ENCODE measurements at places on chromosomes 11 and 22.

- peak; percentile 70 for DNase-seq
These were observed 585 bp upstream of the NADSYN1 start for GRCh38 chr11:71452199-71453036.

DNA sequence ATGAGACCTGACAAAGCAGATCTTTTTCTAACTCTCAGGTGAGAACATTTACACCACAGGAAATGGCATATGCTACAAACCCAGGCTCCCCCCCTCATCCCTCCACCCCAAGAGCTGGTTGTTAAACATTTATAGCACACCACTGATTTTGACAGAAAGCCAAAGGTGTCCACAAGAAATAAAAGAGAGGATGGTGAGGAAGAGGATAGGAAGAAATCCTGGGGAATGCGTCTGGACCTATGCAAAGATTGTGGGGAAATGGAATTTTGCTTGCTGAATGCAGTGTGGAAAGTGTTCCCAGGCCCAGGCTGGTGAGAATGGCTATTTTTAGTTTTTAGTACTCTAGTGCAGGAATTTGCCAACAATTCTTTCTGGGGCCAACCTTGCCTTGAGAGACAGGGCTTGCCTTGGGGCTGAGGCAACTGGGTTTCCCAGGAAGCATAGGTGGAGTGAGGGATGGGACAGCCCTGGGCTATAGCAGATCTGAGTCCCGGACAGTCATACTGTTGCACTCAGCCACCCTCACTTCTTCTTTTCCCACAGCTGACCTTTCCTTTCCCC lies 163.9 kb downstream of the ADAMTS15 start:
- DNase-seq, result no peak

GRCh38 chr22:26553056-26553752 lies 36.7 kb downstream of the TPST2 start:
- no peak for DNase-seq

DNA sequence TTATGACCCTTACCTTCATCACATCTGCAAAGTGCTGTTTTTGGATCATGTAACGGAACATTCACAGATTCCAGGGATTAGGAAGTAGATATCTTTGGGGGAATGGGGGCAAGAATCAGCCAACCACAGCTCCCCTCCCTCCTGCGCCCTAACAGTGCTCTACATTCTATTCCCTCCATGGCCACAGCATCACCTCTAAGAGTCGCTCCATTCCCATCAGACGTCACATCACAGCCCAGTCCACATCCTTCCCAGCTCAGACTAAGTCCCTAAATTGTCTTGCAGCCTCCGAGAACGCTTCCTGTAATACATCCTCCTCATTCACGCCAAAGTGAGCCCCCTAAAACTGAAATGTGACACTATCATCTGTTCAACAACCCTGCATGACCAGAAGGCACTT lies 5.9 kb downstream of the SCGB1D1 start:
- no peak for DNase-seq

DNA sequence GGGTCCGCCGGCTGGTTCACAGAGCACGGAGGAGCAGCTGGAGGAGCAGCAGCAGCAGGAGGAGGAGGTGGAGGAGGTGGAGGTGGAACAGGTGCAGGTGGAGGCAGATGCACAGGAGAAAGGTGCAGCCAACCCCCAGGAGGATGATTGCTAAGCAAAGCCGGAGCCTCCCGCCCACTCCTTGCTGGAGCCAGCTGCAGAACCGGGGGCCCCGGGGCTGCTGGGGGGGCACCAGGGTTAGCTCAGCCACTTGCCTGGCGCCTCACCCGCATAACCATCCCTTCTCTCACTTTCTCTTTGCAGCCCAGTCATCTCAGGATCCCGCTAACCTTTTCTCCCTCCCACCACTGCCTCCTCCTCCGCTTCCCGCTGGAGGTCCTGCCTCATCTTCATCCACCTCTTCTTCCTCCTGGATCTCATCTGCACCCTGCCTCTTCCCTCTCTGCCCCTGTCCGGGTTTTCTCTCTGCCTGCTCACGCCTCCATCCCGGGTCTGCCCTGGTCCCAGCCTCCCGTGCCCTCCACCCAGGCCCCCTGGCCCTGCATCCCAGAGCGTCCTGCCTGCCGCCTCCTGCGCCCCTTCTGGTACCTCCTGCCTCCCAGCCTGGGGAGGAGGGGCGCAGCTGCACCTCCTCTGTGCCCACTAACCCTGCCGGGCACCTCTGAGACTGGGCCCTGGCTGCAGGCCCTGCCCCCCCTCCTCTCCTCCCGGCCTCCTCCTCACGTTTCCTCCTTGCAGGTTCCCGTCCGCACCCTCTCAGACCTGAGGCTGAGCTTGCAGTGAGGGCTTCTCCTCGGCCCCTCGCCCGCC lies 9.5 kb downstream of the KCTD17 start:
- DNase-seq, result no peak

GRCh38 chr11:127607487-127608085 lies 607.0 kb upstream of the KIRREL3 start:
- DNase-seq, result no peak

GRCh38 chr22:35739076-35739930 lies 21.6 kb downstream of the APOL5 start:
- peak; percentile 49 for DNase-seq

DNA sequence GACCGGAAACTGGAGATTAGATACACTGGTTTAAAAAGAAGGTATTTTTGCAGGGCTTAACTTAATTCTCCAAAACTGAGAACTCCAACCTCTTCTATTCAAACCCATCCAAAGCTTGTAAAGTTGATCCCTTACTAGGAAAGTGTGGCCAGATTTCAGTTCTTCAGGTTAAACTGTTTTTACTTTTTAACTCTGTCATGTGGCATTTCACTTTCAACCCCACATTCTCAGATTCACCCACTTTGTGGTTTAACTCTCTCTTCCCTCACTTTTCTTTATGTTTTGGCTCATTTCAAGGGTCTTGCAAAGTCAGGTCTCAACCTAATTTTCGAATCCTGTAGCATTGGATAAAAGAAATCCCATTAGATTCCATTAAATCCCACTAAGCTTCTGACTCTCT lies 75.4 kb downstream of the MPPED2 start:
- no peak for DNase-seq
